ENCODE measurements at places on chromosomes 1 and 21.

DNA sequence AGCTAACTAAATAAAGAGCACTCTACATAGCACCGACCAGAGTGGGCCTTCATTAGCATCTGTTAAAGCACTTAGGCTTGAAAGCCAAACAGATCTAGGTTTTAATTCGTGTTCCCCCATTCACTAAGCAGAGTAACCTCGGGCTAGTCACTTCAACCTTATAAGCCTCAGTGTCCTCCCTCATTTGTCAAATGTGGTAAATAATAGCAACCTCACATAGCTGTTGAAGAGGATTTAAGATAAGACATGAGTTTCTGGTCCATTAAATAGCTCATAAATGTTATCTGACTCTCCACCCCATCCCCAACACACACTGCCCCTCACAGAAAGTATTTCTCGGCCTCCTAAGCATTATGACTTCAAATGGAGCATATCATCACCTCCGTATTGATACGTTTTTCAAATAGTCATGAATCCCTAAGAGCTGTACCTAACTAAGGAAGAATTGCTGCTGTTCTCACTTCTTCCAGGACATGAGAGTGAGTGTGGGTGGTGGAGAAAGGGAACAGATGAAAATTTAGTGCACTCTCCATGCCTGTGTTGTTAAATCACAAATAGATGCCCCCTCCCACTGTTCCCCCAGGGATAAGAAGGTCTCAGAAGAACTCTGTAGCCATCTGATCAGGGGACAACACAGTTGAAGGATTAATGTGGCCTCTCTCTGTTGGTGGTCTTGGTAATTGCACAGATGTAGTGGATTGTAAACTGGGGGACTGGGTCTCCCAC is 47.6 kb downstream of the PLPP3 start:
- DNase-seq, result peak; percentile 26
- no peaks in the 10 kb centered on the region for H3K27me3 ChIP-seq
- no peak overlapping the region for H3K27ac ChIP-seq
- peaks cover 52% of the 10 kb centered on the region for H3K36me3 ChIP-seq
- peaks cover 76% of the 10 kb centered on the region for H3K4me1 ChIP-seq

- peaks cover 70% of the 10 kb centered on the region for H3K4me1 ChIP-seq
- DNase-seq, result peak; percentile 97
- peak within 1 kb of the TSS; percentile 97 for H3K27ac ChIP-seq
- peak within 1 kb of the TSS; percentile 88 for H3K4me3 ChIP-seq
These were observed at the start of gene AGTRAP for GRCh38 chr1:11735854-11736745. Gene AGTRAP, plus strand, starts transcription at chr1:11736136. Its CDS starts 73 bp downstream, at chr1:11736209.

DNA sequence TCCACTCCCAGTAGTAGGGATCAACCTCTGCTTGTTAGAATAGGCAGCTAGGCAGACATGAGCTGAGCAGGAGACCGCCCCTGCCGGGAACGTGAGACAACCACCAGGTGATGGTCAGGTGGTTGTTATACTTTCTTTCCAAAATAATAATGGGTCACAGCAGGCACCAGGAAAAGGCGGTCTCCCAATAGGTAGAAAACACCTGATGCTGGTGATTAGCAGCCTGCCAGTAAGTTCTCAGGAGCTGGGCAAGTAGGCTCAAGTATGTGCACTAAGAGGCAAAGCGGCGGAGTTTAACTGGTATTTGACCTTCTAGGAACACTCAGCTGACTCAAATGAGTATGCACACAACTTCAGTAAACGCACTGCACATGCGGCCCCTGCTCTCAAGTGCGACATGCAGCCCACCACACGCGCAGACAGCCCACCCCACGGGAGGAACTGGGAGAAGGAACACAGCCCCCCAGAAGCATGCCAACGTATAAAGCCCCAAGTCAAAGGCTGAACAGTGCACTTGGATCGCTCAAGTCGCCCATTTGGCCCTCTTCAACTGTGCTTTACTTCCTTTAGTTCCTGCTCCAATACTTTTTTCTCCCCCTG is 80.0 kb downstream of the DESI2 start:
- no peaks in the 10 kb centered on the region for H3K36me3 ChIP-seq
- no peak overlapping the region for H3K4me3 ChIP-seq
- H3K27me3 ChIP-seq, result no peaks in the 10 kb centered on the region
- no peak for DNase-seq
- no peak overlapping the region for H3K27ac ChIP-seq

DNA sequence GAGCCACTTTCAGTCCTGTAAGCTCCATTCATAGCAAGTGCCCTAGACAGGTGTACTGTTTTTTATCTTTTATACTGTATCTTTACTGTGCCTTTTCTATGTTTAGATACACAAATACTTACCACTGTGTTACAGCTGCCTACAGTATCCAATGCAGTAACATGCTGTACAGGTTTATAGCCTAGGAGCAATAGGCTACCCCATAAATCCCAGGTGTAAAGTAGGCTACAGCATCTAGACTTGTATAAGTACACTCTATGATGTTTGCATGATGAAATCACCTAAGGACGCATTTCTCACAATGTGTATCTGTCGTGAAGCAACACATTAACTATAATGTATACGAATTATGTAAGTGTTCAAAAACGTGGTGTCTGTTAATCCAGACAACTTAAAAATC is 10.7 kb downstream of the HLCS start:
- no peaks in the 10 kb centered on the region for H3K4me1 ChIP-seq
- no peaks in the 10 kb centered on the region for H3K27me3 ChIP-seq
- H3K36me3 ChIP-seq, result peaks cover 36% of the 10 kb centered on the region
- no peak overlapping the region for H3K27ac ChIP-seq
- DNase-seq, result no peak
- H3K4me3 ChIP-seq, result no peak overlapping the region

DNA sequence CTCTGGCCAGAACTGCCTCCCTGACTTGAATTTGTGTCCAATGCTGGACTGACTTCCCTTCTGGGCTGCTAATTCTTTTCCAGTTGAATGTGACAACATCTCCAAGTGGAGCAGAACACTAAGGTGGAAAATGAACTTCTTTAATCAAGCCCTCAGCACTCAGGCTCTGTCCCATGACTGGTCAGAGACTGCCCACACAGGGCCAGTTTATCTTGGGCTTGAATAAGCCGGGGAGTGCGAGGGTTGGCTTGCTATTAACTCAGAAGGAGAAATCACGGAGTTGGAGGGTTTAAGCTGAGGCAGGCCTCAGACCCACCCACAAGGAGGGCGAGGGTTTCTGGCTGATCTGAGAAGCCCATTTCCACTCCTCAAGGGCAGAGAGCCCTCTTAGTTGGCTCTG is 12.4 kb downstream of the KCNA10 start:
- no peaks in the 10 kb centered on the region for H3K36me3 ChIP-seq
- no peak for DNase-seq
- no peaks in the 10 kb centered on the region for H3K4me1 ChIP-seq
- no peak overlapping the region for H3K4me3 ChIP-seq
- H3K27ac ChIP-seq, result no peak overlapping the region
- no peaks in the 10 kb centered on the region for H3K27me3 ChIP-seq

DNA sequence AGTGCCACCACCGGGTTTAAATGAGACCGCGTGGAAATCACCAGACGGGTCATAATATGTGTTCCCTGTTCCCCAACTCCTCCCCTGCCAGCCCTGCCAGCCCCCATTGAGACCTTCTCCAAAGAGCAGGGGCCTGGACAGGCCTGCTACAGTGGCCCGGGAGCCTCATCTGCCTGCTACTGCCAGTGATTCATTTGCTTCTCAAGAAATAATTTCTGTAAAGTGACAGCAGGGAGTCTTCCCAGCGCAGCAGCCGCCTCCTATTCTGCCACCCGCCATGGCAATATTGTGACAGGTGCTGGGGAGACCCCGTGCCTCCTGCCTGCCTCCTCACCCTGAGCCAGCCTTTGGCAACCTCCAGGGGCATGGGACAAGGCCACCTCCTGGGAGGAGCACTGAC is 8.9 kb downstream of the IFFO2 start:
- peak; percentile 12 for DNase-seq
- H3K36me3 ChIP-seq, result no peaks in the 10 kb centered on the region
- H3K4me1 ChIP-seq, result peaks cover 54% of the 10 kb centered on the region
- no peaks in the 10 kb centered on the region for H3K27me3 ChIP-seq
